ENCODE measurements at places on chromosomes 1 and 21. TPM values are rescaled to one million over a fixed set of nuclear protein-coding genes. Genes with fewer than 3 reads are reported as not detected.

The MAP3K7CL gene
- total RNA-seq: 4.6 TPM

DNA sequence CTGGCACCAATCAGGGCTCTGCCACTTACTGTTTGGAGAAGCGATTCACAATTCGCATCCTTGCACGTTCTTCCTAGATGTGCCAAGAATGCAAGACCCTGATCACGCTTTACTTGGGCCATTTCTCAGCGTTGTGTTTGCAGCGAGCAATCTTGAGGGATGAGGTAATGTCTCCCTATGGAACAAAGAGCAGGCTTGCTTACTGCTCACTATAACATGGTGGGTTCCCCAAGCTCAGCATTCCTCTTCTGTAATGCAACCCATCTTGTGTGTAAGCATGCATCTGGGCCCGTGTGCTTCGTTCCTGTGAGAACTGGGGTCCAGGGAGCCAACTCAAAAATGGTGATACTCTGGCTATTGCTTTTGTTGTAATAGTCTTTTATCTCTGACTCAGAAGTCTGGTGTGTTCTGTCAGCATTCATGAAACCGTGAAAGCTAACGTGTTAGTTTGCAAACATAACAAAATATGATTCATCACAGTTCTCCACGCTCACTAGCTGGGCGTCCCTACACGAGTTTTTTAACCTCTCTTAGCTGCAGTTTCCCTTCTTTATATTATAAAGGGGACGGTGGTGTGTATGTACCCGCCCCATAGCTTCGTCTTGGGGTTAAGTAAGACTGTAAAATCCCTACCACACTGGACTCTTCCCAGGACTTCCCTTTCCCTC lies 33.3 kb downstream of the DNTTIP2 start:
- peak overlapping the region; percentile 85 for H3K4me3 ChIP-seq
- H3K4me1 ChIP-seq: peaks cover 32% of the 10 kb centered on the region
- no peaks in the 10 kb centered on the region for H3K36me3 ChIP-seq
- DNase-seq: no peak
- H3K27me3 ChIP-seq: no peaks in the 10 kb centered on the region
- peak overlapping the region; percentile 99 for H3K27ac ChIP-seq

DNA sequence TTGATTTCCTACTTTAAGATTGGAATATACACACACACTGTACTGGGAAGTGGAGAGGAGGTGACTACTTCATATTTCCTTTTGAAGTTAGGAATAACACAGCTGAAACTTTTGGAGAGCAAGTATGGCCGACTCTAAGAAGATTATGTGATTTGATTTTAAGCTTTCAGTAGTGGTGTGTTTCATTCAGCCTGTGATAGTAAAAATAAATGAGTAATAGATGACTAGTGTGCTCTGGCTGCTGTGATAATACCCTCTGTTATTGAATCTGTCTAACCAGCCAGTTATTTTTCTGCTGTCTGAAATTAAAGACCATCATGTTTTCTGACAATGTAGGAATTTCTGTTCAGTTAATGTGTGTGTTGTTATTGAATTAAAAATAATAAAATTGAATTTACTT lies 48.3 kb downstream of the CTTNBP2NL start:
- no peak for DNase-seq
- H3K36me3 ChIP-seq: no peaks in the 10 kb centered on the region
- H3K27me3 ChIP-seq: no peaks in the 10 kb centered on the region

The TSSK3 gene
- 2.1 TPM for total RNA-seq

- no peak for DNase-seq
- no peak overlapping the region for H3K27ac ChIP-seq
- H3K27me3 ChIP-seq: no peaks in the 10 kb centered on the region
- no peak overlapping the region for H3K4me3 ChIP-seq
Observed at GRCh38 chr1:109971559-109971958, 13.0 kb upstream of the AHCYL1 start.

The OR2M7 gene
- total RNA-seq: not detected

- H3K4me3 ChIP-seq: no peak overlapping the region
- DNase-seq: peak; percentile 62
- no peaks in the 10 kb centered on the region for H3K4me1 ChIP-seq
- H3K36me3 ChIP-seq: no peaks in the 10 kb centered on the region
- no peak overlapping the region for H3K27ac ChIP-seq
Observed at GRCh38 chr1:82586473-82586872, 785.7 kb downstream of the ADGRL2 start.

DNA sequence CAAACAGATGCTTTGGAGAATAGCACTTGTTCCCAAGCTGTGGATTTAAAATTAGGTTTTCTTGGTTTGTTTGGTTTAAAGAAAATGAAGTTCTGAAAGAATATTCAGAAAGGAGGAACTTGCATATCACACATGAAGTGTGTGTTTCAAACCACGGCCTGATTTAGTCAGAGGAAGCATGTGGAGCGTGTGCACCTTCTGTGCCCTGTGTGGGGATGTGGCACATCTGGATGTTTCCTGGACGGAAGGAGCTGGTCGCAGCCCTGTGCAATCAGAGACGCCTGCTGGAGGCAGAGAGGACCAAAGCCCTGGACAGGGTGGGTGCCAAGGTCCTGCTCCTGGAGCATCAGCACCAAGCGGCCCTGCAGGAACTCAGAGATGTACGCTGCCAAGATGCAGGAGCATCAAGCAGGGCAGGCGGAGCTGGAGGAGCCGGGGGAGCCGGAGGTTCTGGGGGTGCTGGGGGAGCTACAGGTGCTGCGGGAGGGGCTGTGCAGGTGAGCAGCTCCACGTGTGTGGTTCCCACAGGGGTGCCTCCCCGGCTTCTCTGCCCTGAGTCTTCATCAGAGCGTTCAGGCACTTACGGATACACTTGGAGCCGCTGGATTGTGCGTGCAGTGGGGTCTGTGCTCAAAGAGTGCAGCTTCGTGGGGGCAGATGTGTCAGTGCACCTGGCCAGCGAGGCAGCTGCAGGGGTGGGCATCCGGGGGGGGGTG lies 45.7 kb downstream of the PCNT start:
- no peak overlapping the region for H3K27ac ChIP-seq
- no peaks in the 10 kb centered on the region for H3K4me1 ChIP-seq
- peaks cover 30% of the 10 kb centered on the region for H3K36me3 ChIP-seq
- DNase-seq: no peak
- H3K4me3 ChIP-seq: no peak overlapping the region

- H3K27me3 ChIP-seq: no peaks in the 10 kb centered on the region
- no peaks in the 10 kb centered on the region for H3K4me1 ChIP-seq
- no peak overlapping the region for H3K27ac ChIP-seq
- H3K36me3 ChIP-seq: no peaks in the 10 kb centered on the region
Observed at GRCh38 chr1:97004054-97004453, 282.5 kb downstream of the PTBP2 start.

DNA sequence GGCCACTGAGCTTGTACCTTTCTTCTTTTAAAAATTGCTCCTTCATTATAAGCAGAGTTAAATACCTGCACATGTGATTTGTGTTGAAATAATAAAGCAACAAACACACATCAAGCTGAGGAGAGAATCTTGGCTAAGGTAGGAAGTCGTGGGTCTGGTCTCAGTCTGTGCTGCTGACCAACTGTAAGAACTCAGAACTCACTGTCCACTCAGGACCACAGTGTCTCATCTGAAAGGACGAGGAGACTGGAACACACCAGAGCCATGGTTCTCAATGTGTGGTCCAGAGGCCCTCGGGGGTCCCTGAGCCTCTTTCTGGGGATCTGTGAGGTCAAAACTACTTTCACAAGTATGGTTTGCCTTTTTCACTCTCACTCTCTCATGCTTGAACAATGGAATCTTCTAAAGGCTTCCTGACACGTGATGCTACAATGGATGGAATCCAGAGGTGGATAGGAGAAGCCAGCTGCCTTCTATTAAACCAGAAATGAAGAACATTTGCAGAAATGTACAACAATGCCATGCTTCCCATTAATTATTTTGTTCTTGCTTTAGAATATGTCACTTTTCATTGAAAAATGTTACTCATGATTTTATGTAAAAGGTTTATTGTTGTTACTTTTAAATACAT lies 17.3 kb upstream of the ETS2 start:
- no peak overlapping the region for H3K4me3 ChIP-seq
- H3K27me3 ChIP-seq: no peaks in the 10 kb centered on the region
- no peaks in the 10 kb centered on the region for H3K36me3 ChIP-seq

- no peak overlapping the region for H3K4me3 ChIP-seq
- H3K36me3 ChIP-seq: peaks cover 79% of the 10 kb centered on the region
- no peak overlapping the region for H3K27ac ChIP-seq
- DNase-seq: no peak
- no peaks in the 10 kb centered on the region for H3K27me3 ChIP-seq
- H3K4me1 ChIP-seq: peaks cover 13% of the 10 kb centered on the region
Observed at GRCh38 chr21:44850905-44851657, 22.4 kb downstream of the PTTG1IP start.

The LCE2A gene
- total RNA-seq: not detected

DNA sequence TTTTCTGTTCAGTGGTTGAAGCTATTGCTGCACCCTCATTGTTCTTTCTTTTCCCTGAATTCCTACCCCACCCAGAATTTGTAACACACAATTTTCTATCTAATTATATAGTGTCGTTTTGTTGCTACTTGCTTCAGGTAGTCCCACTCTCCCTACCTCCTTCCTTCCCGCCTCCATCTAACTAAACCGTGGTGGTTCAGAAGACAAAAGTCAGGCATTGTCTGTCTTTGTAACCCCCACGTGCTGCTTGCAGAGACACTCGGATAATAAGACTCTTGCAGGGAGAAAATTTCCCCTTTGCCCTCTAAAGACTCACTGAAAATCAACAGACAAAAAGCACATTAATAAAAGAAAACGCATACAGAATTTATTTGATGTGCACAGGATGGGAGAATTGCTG lies 46.2 kb upstream of the BTG3 start:
- no peak overlapping the region for H3K27ac ChIP-seq
- no peaks in the 10 kb centered on the region for H3K4me1 ChIP-seq
- H3K36me3 ChIP-seq: no peaks in the 10 kb centered on the region
- no peak overlapping the region for H3K4me3 ChIP-seq

GRCh38 chr1:51566260-51566659 lies 47.2 kb upstream of the EPS15 start:
- no peaks in the 10 kb centered on the region for H3K36me3 ChIP-seq
- H3K4me3 ChIP-seq: no peak overlapping the region
- no peak for DNase-seq

DNA sequence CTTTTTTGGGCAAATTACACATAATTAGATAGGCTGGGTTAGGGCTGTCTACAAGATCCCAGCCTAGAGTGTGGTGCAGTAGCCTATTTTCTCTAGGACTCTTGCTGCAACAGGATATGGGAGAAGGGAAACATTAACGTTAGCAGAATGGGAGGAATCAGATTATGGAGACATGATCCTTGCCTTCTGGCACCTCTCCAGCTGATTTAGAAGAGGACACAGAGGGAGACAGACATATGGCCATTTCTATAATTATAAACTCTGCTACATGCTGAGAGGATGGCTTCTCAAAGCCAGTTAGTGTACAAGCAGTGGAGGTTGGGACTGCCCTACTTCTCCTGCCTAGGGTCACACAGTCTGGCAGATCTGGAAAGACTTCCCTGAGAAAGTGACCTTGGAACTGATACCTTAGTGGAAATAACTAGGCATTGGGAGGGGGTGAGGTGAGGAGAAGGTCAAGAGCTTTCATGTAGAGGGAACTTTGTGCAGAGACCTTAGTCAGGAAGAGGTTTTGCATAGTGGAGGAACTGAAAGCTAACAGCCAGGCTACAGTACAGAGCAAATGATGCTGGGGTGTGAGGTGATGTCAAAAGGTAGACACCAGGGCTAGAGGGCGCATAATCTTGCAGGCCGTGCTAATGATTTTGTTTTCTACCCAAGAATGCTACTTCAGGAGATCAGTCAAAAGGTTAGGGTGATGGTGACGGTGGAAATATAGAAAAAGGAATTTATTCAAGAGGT lies 1.2 kb upstream of the CD1D start:
- H3K27me3 ChIP-seq: no peaks in the 10 kb centered on the region
- H3K4me3 ChIP-seq: no peak overlapping the region
- H3K4me1 ChIP-seq: peaks cover 17% of the 10 kb centered on the region
- no peaks in the 10 kb centered on the region for H3K36me3 ChIP-seq
- no peak for DNase-seq

DNA sequence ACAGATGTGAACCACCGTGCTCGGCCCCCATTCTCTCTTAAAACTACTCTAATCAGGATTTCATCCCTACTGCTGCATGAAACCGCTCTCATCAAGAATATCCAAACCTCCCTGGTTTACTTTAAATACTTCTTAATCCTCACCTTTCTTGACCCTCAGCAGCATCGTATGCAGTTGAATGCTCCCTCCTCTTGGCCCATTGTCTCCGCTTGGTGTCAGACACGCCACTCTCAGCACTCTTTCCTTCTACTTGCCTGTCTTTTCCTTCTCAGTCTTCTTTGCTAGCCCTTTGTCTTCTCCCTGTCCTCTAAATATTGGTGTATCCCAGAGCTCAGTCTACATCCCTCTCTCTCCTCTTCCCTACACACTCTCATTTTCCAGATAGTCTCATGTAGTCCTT lies 314.9 kb downstream of the MRPL39 start:
- no peaks in the 10 kb centered on the region for H3K27me3 ChIP-seq
- no peak for DNase-seq
- H3K4me3 ChIP-seq: no peak overlapping the region
- H3K36me3 ChIP-seq: no peaks in the 10 kb centered on the region
- H3K4me1 ChIP-seq: no peaks in the 10 kb centered on the region
- no peak overlapping the region for H3K27ac ChIP-seq

GRCh38 chr21:25569711-25570110 lies 37.6 kb downstream of the MRPL39 start:
- DNase-seq: no peak
- H3K4me3 ChIP-seq: no peak overlapping the region
- H3K4me1 ChIP-seq: no peaks in the 10 kb centered on the region
- H3K27ac ChIP-seq: no peak overlapping the region
- no peaks in the 10 kb centered on the region for H3K27me3 ChIP-seq

GRCh38 chr1:48062353-48062752 lies 65.2 kb upstream of the TRABD2B start:
- no peaks in the 10 kb centered on the region for H3K36me3 ChIP-seq
- H3K27ac ChIP-seq: no peak overlapping the region
- DNase-seq: no peak
- no peaks in the 10 kb centered on the region for H3K27me3 ChIP-seq
- H3K4me3 ChIP-seq: no peak overlapping the region
- no peaks in the 10 kb centered on the region for H3K4me1 ChIP-seq

- no peak for DNase-seq
- no peaks in the 10 kb centered on the region for H3K4me1 ChIP-seq
- H3K27ac ChIP-seq: no peak overlapping the region
- no peaks in the 10 kb centered on the region for H3K36me3 ChIP-seq
Observed at GRCh38 chr1:239566074-239566473, 179.7 kb downstream of the CHRM3 start.

GRCh38 chr21:31034378-31034777 lies 3.9 kb downstream of the KRTAP19-8 start:
- H3K27me3 ChIP-seq: no peaks in the 10 kb centered on the region
- H3K4me1 ChIP-seq: no peaks in the 10 kb centered on the region
- no peak overlapping the region for H3K4me3 ChIP-seq
- no peak for DNase-seq
- H3K36me3 ChIP-seq: no peaks in the 10 kb centered on the region

GRCh38 chr21:46220847-46221246 lies 7.7 kb downstream of the LSS start:
- DNase-seq: peak; percentile 50
- peaks cover 39% of the 10 kb centered on the region for H3K36me3 ChIP-seq
- no peak overlapping the region for H3K4me3 ChIP-seq
- peaks cover 6% of the 10 kb centered on the region for H3K4me1 ChIP-seq

GRCh38 chr1:154179946-154180687 lies 11.8 kb downstream of the TPM3 start:
- H3K4me3 ChIP-seq: no peak overlapping the region
- peaks cover 71% of the 10 kb centered on the region for H3K4me1 ChIP-seq
- peak overlapping the region; percentile 10 for H3K27ac ChIP-seq
- H3K27me3 ChIP-seq: no peaks in the 10 kb centered on the region

The SCCPDH gene
- 26.0 TPM for total RNA-seq
